ENCODE measurements at places on chromosomes 16 and 17.

DNA sequence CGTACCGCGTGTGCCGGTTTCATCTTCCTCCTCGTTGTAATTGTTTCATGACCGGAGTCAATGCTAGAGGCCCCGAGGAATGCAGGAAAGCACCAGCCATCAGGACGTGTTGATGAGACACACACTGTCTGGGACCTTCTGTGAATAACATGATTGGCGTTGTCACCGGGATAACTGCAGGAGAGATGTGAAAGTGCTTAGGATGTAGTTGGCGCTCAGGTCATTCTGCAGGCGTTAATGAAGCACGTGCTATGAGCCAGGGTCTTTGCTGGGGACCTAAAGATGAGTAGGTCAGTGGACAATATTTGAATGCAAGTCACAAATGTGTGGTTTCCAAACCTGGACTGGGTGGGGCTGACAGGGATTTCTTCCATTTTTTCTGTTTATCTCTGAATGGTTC, 181.6 kb upstream of the HSBP1 start:
- no peak for DNase-seq

DNA sequence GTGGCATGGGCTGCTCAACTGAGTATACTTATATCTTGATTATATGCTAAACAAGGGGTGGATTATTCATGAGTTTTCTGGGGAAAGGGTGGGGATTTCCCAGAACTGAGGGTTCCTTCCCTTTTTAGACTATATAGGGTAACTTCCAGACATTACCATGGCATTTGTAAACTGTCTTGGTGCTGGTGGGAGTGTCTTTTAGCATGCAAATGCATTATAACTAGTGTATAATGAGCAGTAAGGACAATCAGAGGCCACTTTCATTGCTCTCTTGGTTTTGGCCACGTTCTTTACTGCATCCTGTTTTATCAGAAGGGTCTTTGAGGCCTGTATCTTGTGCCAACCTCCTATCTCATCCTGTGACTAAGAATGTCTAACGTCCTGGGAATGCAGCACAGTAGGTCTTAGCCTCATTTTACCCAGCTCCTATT, 12.0 kb downstream of the PRR11 start:
- no peak for DNase-seq

GRCh38 chr17:57440522-57441269, 184.4 kb downstream of the MSI2 start:
- peak; percentile 37 for DNase-seq

DNA sequence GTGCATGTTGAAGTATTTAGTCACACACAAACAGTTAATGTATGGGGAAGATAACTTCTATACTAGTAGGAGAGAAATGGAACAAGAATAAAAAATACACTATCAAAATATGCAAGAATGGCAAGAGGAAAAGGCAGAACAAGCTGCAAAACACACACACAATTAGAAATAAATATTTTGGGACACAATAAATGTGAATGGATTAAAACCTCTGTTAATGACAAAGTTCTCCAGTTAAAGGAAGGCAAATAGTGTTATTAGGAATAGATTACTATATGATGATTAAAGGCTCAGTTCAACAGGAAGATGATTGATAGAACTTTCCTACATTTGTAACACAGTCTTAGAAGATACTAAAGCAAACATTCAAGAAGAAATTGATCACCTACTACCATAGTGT, 106.3 kb upstream of the ZNF750 start:
- no peak for DNase-seq

- no peak for DNase-seq
Observed at GRCh38 chr16:10088380-10088793, 93.8 kb downstream of the GRIN2A start.

GRCh38 chr16:14958323-14958600, 16.6 kb upstream of the PDXDC1 start:
- DNase-seq: no peak

GRCh38 chr17:20944014-20944865, 98.6 kb downstream of the USP22 start:
- no peak for DNase-seq

- no peak for DNase-seq
Observed at GRCh38 chr17:73872816-73873215, 228.6 kb upstream of the SDK2 start.

DNA sequence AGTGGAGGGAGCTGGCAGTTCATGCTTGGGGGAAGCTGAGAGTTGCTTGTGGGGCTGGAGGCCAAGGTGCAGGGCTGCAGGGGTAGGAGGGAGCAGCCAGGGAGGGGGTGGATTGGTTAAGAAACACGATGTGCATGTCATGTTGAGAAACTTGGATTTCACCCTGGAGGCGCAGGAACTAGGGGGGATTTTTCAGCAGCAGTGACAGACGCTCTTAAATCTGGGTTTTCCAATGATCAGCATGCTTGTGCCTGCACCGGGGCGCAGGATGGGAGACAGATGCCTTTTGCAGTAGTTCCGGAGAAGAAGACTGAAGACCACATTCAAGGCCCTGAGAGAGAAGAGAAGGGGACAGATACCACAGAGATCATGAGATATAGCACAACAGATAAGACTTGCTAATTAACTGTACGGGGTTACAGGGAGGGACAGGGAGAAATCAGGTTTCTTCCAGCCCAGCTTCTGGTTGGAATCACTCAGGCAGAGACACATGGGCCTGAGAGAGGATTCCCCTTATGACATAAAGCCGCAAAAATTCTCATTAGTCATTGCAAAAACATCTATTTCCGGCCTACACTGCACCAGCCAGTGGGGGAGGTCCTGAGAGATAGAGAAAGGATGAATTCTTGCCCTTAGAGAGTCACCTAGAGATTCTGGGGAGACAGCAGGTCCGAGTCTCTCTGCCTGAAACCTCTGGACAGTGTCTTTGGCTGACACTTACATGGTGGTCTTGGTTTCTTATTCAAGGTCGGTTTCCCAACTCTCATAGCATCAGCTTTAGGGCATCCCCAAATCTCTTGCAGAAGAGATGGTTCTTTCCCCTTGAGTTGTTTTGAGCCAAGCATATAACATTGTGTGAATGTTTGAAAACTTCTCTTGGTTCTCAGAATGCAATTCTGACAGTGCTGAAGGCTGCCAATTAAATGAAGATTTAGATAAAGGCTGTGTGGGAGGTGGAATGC, 27.1 kb downstream of the CDH13 start:
- peak; percentile 11 for DNase-seq

DNA sequence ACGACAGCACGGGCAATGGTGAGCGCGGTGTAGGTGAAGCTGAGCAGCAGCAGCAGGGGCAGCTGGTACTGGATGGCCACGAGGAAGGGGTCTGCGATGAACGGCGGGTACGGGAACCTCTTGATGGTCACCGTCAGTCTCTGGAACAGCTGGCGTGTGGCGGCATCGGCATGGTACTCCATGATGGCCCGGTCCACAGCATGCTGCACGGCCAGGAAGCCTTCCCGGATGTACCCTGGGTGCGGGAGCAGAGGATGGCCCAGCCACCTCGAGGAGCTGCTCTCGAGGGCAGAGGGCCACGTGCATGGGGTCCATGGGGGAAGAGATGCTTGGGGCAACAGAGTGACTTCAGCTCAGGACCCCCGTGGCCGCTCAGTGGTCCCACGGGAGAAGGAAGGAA, 20.9 kb downstream of the ABCA3 start:
- no peak for DNase-seq

- DNase-seq: no peak
Observed at GRCh38 chr17:66165537-66166123, 26.3 kb downstream of the CEP112 start.

GRCh38 chr17:79691931-79692330, 38.8 kb upstream of the ENPP7 start:
- no peak for DNase-seq

DNA sequence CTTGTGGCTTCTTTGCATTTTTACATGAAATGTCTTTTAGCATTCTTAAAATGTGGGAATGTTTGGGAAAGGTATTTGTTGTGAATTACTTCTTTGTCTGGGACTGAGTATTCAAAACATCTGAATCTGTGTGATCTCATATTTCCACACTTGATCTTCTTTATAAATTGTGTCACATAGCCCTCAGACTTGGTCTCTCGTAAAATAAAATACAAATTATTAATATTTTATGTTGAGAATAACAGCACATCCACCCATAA, 81.9 kb downstream of the TUBD1 start:
- no peak for DNase-seq

GRCh38 chr17:29584452-29585079, 4.9 kb downstream of the GIT1 start:
- DNase-seq: no peak

DNA sequence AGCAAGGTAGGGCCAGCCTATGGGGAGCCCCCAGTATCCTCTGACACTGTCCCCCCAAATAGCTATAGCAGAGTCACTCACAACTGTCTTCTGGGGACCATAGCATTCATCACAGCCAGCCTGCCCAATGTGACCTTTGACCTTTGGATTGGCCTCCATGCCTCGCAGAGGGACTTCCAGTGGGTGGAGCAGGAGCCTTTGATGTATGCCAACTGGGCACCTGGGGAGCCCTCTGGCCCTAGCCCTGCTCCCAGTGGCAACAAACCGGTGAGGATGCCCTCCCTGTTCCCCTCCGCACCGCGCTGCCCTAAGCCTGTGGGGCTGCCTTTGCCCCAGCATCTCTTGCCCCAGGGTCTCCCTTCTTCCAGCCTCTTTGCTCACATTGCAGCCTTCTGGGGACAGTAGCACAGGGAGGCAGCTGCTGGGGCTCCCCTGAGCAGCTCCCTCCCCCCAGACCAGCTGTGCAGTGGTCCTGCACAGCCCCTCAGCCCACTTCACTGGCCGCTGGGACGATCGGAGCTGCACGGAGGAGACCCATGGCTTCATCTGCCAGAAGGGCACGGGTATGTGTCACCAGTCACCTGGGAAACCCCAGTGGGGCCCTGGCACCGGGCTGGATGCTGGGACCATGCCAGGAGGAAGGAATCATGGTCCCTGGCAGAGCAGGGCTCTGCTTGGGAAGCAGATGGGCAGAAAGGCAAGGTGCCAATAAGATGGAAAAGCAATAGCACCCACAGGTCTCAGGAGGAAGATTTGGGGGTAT, 61.1 kb downstream of the MRC2 start:
- DNase-seq: no peak

- DNase-seq: no peak
Observed at GRCh38 chr16:70493802-70494201, 29.6 kb downstream of the COG4 start.

All from stimulated activated CD4-positive, alpha-beta T cell treated with anti-CD3 and anti-CD28 coated beads, Interleukin-1b, Interleukin-23, amount 100 ng/mL, for 1 hour (primary cell).